ENCODE measurements at places on chromosomes 1 and 21.
A peak's percentile ranks its signal among the peaks of the same experiment; 100 is the strongest.

GRCh38 chr1:30286241-30286987, 437.0 kb downstream of the MATN1 start:
- DNase-seq = no peak
- H3K4me1 ChIP-seq = peaks cover 12% of the 10 kb centered on the region
- H3K27ac ChIP-seq = no peak overlapping the region
- H3K27me3 ChIP-seq = peaks cover 6% of the 10 kb centered on the region
- no peak overlapping the region for H3K4me3 ChIP-seq

GRCh38 chr1:193929374-193930033, 743.1 kb upstream of the B3GALT2 start:
- H3K27me3 ChIP-seq = no peaks in the 10 kb centered on the region
- H3K4me1 ChIP-seq = no peaks in the 10 kb centered on the region
- no peaks in the 10 kb centered on the region for H3K36me3 ChIP-seq
- no peak for DNase-seq

- H3K4me1 ChIP-seq = peaks cover 18% of the 10 kb centered on the region
- H3K36me3 ChIP-seq = no peaks in the 10 kb centered on the region
- DNase-seq = no peak
- H3K27ac ChIP-seq = no peak overlapping the region
- no peaks in the 10 kb centered on the region for H3K27me3 ChIP-seq
Observed at GRCh38 chr1:241702442-241703373, 50.6 kb downstream of the WDR64 start.

DNA sequence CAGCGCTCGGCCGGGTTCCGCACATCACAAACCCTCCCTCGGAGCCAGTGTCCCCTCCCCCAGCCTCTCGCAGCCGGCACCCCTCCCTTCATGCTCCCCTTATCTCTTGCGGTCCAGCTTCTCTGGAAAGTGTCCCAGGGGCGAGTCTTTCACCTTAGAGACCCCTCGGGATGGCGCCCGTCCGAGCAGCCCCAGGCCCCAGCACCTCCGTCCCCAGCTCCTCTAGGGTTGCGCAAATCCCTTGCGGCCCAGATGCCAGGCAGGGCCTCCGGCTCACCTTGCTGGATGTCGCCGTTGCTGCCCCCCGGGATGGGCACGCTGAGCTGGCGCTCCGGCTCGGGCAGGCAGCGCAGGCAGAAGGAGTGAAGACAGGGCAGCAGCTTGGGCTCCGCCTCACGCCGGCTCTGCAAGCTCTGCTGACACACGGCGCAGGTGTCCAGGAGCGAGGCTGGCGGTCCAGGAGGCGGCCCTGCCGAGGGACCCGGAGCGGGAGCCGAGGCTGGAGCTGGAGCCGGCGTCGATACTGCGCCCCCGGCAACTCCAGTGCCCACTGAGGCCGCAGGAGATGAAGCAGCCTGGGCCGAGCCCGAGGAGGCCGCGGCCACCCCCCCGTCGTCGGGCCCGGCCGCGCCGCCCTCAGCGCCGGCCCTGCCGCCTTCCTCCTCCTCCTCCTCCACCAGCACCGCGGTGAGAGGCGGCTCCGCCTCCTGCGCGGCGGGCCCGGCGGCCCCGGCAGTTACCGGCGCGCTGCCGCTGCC, 550 bp downstream of the TRIM33 start:
- H3K4me3 ChIP-seq = peak overlapping the region; percentile 80
- H3K27ac ChIP-seq = peak overlapping the region; percentile 80

- no peaks in the 10 kb centered on the region for H3K27me3 ChIP-seq
- H3K36me3 ChIP-seq = no peaks in the 10 kb centered on the region
- no peak overlapping the region for H3K4me3 ChIP-seq
- no peak overlapping the region for H3K27ac ChIP-seq
- H3K4me1 ChIP-seq = no peaks in the 10 kb centered on the region
- no peak for DNase-seq
Observed at GRCh38 chr1:230299191-230300006, 126.7 kb downstream of the PGBD5 start.

- no peak for DNase-seq
- no peak overlapping the region for H3K4me3 ChIP-seq
- no peak overlapping the region for H3K27ac ChIP-seq
Observed at GRCh38 chr1:60573121-60573520, 499.6 kb upstream of the C1orf87 start.

DNA sequence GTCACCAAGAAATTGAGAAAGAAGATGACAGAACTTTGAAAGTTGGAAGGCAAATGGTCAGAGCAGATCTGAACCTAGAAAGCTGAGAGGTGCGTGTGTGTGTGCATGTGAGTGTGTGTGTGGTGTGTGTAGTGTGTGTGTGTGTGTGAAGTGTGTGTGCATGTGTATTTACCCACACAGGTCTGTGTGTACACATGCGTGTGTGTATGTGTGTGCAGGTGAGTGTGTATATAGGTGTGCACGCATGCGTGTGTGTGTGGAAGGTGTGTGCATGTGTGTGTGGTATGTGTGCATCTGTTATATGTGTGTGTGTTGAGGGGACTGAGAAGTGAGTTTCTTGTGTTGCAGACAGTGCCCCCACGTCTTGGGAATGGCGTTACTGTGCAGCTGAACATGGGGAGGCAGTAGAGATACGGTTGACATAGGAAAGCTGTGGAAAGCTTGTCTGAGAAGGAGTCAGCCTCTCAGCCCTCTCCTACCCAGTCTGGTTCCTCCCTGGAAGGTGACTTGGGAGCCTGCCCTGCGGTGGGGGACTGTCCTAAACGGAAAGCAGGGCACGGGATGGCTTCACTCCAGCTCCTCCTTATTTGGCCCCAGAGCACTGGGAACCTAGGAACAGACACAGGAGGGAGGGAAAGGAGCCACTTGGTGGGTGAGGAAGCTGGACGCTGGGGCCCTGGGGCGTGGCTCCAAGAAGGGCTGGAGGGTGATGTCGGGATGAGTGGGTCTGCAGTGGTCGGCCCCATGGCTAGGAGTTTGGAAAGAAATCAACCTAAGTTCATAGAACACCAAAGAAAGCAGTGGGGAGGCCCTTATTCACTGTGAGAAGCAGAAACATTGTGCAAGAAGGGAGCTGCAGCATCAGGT, 97.2 kb downstream of the PCBP3 start:
- H3K36me3 ChIP-seq = no peaks in the 10 kb centered on the region
- no peak overlapping the region for H3K4me3 ChIP-seq
- peak; percentile 6 for DNase-seq
- no peaks in the 10 kb centered on the region for H3K27me3 ChIP-seq
- H3K4me1 ChIP-seq = no peaks in the 10 kb centered on the region
